ENCODE measurements at places on chromosomes 4 and X. TPM values are rescaled to one million over a fixed set of nuclear protein-coding genes. Genes with fewer than 3 reads are reported as not detected.

- DNase-seq = no peak
These were observed 26.7 kb upstream of the TEC start for GRCh38 chr4:48296365-48296764.

DNA sequence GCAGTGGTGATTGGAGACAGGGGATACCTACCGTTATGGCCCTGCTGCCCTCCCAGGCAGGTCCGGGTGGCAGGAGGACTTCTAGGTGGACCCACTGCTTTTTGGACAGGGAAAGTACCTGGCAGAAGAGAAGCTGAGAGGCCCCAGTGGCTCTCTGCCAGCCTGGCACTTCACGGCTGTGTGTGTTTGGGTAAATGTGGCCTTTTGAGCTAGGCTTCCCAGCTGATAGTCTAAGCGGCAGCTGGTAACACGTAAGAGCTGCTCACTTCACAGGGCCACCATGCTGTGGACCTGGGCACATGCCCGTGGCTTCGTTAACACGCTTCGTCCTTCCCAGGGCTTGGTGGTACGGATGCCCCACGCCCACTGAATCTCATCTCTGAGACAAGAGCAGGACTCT, 92.0 kb upstream of the CLCN4 start:
- no peak for DNase-seq

DNA sequence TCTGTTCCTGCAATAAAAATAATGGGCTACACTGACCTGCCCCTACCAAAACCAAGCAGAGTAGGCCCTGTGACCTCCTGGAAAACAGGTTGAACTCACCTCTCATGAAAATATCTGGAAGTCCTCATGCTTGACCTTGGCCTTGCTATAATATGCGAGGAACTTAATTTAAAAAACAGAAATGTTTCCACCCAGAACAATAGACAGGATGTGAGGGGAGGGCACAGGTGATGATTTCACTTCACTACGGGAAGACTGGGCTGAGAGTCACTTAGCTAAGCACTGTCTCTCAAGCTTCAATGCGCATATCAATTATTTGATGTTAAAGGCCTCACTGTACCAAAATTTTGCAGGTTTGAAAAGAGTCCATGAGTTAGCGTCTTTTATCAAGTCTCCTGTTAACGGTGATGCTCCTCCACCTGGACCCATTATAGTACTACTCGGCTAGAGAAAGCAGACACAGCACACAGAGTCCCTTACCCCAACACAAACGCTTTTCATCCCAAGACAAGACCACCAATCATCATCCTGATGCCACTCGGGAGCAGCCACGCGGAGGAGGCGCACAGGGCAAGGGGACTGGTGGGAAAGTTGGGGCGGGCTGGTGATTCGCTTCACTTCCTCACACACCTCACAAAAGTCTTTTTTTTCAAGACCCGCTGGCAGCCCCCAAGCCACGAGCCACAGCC, 25.9 kb downstream of the ZNF721 start:
- peak; percentile 7 for DNase-seq

- no peak for DNase-seq
These were observed 80.6 kb upstream of the ENPP6 start for GRCh38 chr4:184298254-184298653.

DNA sequence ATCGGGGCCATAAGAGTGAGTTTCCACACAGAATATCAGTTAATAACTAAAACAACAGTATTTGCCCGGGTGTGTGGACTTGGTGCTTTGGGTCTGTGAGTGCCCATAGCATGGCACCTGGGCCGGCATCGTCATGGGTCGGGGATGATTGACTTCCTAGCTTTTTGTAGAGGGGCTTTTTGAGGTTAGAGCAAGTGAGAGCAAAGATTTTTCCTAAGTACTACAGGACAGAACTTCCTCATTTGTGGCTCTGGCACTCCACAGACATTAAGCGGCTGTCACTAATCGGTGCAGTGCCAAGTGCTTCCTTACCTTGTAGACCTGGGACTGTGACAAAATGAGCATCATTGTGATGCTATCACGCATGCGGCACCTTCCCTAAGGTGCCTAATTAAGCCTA, 81.0 kb downstream of the SHROOM2 start:
- no peak for DNase-seq

The GAGE12J gene
- not detected for total RNA-seq

DNA sequence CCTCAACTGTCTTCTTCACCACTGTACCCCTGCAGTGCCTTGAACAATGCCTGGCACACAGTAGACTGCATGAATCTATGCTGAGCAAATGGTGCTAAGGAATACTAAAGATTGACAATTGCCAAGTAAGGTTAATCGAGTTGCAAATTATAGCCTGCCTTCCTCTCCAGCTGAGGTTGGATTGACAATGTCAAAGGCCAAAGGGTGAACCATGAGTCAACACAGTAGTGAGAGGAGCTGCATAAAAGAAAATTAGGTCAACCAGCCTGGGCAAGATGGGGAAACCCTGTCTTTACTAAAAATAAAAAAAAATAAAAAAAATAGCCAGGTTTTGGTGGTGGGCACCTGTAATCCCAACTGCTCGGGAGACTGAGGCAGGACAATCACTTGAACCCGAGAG, 97.1 kb upstream of the BMPR1B start:
- no peak for DNase-seq

The SYP gene
- not detected for total RNA-seq

DNA sequence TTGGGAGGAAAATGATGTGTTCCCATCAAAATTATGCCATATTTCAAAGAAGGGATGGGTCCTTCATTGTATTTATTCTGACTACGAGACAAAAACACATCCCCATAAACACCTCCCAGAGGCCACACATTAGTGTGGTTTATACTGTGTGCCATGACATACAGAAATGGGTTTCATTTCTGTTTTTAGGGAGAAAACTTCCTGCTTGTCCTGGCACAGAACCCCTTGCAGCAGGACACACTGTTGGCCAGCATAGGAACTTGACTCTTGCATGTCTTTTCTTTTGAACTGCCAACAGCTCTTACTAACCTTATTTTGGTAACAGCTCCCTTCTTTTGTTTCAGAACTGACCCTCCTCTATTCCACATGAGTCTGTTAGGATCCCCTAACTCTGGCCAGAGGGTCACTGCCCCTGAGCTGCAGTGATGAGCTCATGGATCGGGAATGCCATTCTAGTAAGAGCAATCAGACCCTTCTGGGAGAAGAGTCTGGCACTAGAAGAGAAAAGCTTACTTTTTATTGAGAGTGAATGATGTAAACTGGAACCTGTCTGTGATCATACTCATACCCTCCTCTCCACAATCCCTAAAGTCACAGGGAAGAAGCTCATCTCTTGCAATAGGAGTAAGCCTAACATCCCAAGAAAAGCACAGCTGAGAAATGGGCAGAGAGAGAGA, 86.4 kb downstream of the SMIM20 start:
- DNase-seq = no peak

DNA sequence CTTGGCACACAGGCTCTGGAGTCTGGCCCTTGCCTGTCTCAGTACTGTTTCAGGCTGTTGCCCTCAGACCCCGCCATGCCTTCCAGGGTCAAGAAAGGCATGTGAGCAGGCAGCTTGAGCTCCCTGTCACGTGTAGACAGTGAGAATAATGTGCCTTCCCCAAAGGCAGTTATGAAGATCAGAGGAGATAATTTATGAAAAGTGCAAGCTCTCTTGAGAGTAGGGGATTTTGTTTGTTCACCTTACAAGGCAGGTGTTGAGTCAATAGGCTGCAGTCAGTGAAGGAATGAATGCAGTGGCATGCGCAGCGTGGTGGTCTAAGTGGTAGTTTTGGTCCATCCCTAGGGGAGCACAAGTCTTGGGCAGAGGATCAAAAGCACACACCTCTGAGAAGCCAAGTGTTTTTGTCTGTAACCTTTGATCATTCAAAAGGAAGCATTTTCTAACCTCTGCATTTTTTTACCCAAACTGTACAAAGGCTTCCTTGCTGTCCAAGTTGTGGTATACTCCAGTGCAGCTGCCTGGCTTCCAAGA, 14.4 kb downstream of the HADH start:
- no peak for DNase-seq

DNA sequence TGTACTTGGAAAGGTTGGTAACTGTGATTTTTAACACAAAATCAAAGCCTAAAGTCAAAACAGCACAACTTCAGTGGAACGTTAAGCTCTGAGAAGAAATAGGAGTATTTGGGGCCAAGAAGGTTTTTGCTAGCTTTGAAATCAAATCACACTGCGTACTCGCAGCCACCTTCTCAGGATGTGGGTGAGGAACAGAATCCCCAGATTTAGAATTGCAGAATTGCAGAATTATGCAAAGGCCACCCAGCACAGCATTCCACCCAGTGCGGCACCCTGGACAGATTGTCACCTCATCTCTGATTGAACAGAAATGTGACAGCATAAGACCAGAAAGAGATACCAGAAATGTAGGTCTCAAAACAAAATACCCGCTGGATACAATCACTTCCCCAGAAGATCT, 181.1 kb downstream of the DHX15 start:
- no peak for DNase-seq

- DNase-seq = no peak
These were observed 18.3 kb downstream of the NLGN3 start for GRCh38 chrX:71162981-71163380.

The GPM6B gene
- 0.06 TPM for total RNA-seq

The RAB39B gene
- total RNA-seq = 0.05 TPM

DNA sequence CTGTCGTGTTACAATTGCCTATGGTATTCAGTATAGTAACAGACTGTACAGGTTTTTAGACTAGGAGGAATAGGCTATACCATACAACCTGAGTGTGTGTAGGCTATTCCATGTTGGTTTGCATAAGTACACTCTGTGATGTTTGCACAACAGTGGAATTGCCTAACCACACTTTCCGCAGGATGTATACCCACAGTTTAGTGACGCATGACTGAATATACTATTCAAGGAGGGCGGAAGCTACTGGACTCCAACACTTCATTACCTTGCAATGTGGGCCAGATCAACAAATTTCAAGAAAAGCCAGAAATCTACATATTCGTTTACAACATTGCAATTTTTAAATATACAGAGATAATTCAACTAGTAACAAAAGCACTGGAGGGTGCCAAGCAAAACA, 317.2 kb downstream of the PDGFC start:
- DNase-seq = no peak

DNA sequence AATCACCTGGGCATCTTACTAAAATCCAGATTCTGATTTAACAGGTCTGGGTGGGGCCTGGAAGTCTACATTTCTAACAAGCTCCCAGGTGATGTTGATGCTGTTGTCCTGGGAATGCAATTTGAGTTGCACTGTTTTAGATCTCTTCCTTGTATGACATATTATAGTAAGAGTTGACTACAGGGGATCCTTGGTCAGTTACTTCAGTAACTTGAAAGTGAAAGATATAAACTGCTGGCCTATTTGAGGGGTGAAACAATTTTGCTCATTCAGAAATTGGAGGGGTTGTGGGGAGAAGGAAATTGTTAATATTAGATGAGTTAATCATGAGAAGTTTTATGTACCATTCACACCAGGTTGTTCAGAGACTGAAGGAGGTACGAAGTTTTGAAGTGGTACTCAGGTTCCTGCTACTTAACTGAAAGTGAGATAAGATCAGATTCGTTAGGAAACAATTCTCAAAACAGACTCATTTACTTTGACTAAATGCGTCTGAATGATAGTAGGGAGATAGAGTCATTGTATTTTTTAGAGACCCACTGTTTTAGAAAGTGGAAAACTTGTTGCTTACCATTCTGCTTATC, 12.5 kb downstream of the SH2D1A start:
- no peak for DNase-seq

The PIN4 gene
- total RNA-seq = 14.6 TPM

GRCh38 chr4:155629183-155629825, 37.3 kb upstream of the GUCY1A1 start:
- no peak for DNase-seq

GRCh38 chr4:100848841-100849240, 331.0 kb upstream of the EMCN start:
- no peak for DNase-seq

DNA sequence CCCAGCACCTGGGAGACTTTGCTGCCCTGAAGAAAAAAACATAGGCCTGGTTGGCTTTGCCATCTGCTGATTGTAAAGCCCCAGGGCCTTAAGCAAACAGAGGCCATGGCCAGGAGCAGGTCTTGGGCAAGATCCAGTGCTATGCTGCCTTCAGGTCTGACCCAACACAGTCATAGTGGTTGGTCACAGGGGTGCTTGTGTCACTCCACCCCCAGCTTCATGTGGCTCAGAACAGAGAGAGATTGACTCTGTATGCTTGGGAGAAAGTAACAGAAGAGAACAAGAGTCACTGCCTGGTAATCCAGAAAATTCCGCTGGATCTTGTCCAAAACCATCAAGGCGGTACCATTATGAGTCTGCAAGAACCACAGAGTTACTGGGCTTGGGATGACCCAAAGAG, 24.4 kb upstream of the SMARCA5 start:
- DNase-seq = no peak

GRCh38 chrX:117996408-117996807, 120.2 kb downstream of the KLHL13 start:
- DNase-seq = no peak

The PABPC5 gene
- total RNA-seq = 0.58 TPM

DNA sequence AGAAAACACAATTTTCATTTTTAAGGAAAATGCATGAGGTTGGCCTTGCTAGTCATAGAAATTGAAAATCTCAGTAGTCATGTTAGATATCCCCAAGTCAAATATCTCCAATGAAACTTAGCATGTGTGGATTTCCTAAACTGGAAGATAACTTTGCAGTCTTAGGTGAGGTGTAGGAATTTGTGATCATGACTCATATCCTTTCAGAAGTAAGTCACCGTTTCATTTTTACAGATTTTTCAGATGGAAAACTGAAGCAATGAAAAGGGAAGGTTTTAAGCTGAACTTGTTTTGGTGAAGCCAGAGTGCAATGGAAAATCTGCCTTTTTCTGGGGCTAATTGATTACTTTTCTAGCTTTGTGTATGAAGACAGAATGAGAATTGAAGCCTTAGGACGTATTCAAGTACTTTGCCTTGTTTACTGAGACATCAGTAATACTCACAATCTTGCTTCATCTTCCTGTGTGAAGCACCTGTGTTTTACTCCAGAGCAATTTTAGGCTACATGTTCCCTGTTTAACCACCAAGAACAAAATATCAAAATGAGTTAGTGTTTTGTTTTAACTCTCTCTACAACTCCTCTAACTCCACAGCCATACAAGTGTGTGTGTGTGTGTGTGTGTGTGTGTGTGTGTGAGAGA, 1662.8 kb upstream of the ADGRL3 start:
- no peak for DNase-seq

- no peak for DNase-seq
These were observed 180.8 kb downstream of the VEGFC start for GRCh38 chr4:176611951-176612350.

The PPP1R2C gene
- not detected for total RNA-seq

The IQCM gene
- not detected for total RNA-seq

- peak; percentile 67 for DNase-seq
These were observed 55.5 kb downstream of the LUZP4 start for GRCh38 chrX:115344885-115345614.
